Stimulated activated CD4-positive, alpha-beta T cell treated with anti-CD3 and anti-CD28 coated beads, TNF-alpha, amount 100 ng/mL, for 1 hour (primary cell): ENCODE measurements at places on chromosomes 5 and 9.

- no peak for DNase-seq
Measured at GRCh38 chr5:89930591-89931392, 478.8 kb downstream of the CETN3 start.

GRCh38 chr9:89805571-89806292, 200.9 kb downstream of the GADD45G start:
- DNase-seq: no peak

- no peak for DNase-seq
Measured at GRCh38 chr9:79254900-79255650, 316.7 kb upstream of the TLE4 start.

GRCh38 chr9:89911721-89912604, 307.2 kb downstream of the GADD45G start:
- DNase-seq: no peak

DNA sequence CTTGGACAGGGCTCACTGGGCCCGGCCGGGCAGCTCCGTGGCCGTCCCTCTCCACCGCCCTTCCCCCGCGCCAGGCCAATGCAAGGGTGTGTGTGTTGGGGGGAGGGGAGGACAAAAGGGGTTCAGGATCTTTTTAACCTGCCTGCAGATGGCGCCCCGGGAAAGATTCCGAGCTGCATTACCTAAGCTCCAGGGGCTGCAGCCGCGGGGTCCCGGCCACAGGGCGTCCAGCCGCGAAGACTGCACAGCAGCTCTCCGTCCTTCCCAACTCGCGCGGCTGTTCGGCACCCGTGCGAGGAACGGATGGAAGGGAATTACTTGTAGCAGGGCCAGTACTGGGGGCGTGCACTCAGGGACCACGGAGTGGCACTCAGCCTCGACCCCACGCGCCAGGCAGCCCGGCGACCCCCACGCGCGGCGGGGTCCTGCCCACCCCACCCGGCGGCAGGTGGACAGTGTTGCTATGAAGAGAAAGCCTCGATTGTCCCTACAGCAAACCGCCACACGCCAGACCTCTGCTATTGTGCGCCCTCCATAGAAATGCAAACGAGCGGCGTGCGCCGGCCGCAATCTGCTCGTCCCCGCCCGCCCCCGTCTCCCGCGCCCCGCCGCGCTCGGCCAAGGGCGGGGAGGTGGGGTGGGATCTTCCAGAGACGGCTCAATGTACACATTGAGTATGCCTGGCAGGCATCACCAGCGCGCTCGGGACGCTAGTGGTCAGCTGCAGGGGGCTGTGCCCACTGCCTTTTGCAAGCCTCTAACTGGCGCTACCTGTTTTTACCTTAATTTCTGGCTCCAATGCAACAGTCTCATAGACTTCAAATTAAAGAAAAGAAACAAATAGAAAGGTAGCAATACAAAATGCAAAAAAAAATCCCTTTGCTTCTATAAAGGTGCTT, 796 bp upstream of the GADD45G start:
- DNase-seq: peak; percentile 21

DNA sequence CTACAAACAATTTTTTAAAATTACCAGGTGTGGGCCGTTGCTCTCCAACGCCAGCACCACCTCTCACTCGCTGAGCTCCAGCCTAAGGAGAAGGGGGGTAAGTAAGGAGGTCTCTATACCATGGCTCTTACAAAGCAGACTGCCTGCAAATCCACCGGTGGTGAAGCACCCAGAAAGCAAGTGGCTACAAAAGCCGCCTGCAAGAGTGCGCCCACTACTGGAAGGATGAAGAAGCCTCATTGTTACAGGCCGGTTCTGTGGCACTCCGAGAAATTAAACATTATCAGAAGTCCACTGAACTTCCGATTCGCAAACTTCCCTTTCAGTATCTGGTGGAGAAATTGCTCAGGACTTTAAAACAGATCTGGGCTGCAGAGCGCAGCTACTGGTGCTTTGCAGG, 46.0 kb downstream of the CDO1 start:
- no peak for DNase-seq

DNA sequence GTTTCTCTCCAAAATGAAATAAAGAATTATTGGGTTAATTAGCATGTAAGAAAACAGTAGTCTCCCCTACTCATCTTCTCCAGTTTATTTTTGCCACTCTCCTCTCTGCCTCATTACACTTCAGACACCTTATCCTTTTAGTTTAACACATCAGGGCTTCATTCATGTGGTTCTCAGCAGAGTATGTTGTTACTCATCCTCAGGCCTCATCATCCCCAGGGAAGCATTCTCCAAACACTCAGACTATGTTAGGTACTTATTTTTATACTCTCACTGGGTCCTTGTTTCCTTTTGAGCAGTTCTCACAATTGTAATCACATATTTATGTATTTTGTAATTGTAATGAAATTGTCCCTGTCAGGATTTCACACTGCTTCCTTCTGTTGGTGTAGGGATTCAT, 470.5 kb downstream of the PDE4D start:
- DNase-seq: no peak

GRCh38 chr5:38985909-38986452, 88.2 kb downstream of the RICTOR start:
- DNase-seq: no peak

GRCh38 chr9:130490981-130491380, 46.2 kb downstream of the ASS1 start:
- DNase-seq: no peak

GRCh38 chr5:33601881-33602280, 161.1 kb downstream of the TARS1 start:
- no peak for DNase-seq

DNA sequence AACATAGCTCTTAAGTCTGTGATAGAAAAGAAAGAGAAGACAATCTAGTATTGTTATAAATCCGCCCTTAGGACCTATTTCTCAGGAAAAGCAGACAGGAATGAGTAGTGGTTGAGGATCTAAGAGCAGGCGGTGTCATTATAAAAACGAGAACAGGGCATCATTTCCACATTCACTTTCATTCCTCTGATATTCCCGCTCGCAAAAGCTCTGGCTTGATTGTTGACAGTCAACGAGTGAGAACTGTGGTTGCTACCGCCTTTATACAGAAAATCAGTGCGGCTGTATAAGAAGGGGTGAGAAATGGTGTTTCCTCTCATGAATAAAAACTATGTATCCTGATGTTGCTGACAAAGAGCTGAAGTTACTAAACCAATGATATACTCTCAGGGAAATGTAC, 1409.6 kb upstream of the WWC1 start:
- DNase-seq: no peak
